T-helper 9 cell (primary cell): ENCODE measurements at places on chromosomes 3 and 15.

DNA sequence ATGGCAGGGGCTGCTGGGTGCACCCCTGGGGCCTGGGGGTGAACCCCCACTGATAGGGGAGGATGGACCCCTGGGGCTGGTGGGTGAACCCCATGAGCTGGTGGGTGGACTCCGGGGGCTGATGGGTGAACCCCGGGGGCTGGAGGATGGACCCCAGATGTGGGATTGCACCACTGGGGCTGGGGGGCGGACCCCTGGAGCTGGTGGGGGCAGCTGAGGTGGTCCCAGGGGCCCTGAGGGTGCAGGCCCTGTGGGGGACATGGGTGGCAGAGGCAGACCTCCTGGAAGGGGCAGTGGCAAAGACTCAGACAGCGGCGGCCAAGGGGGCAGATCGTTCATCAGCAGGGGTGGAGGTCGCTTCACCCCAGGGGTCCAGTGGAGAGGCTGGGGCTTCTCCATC lies 17.4 kb upstream of the TXNRD3 start:
- no peak for DNase-seq

- DNase-seq, result no peak
These were observed 153.4 kb downstream of the LMLN start for GRCh38 chr3:198113206-198114053.

- DNase-seq, result no peak
These were observed 31.6 kb upstream of the CLASP2 start for GRCh38 chr3:33749546-33750210.

DNA sequence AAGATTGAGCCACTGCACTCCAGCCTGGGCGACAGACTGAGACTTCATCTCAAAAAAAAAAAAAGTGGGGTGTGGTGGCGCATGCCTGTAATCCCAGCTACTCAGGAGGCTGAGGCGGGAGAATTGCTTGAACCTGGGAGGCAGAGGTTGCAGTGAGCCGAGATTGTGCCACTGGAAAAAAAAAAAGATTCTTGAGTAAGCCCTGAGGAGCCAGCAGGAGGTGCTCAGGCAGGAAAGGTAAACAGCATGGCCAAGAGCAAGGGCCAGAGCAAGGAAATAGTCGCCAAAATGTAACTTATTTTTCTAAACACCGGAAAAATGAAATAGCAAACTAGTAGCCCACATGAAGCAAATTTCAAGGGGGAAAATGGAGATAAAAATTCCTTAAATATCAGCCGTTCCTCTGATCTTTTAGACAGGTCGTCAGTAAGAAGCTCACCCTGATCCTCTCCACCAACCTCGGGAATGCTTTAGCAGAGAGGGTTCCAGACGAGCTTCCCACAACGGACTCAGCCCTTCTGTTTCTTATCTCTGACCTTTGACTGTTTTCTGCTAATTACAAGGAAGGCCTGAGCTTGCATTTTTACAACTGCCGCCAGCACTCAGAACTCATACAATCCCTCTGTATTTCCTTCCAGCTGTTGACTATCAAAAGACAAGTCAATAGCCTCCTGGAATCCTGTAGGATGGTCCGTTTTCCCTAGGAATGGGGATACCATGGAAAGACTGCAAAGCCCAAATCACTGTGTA lies 45.0 kb upstream of the AKAP13 start:
- DNase-seq, result no peak

GRCh38 chr3:107589454-107589853 lies 66.7 kb downstream of the BBX start:
- no peak for DNase-seq

DNA sequence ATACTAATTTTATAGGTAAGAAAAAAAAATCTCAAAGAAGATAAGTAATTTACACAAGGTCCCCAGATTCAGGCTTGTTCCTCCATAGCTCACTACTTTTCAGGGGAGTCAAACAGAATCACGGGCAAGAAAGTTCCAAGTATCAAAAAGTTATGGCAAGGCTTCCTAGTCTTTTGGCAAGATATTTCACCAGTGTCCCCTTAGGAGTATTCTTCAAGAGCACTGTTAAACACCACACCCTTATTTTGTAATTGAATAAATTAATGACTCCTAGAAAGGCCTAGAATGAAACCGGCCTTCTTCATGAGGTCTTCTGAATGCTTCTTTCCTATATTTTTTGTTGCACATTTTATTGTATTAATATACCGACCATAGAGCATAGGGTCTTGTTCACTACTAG lies 109.7 kb downstream of the MYLK start:
- DNase-seq, result no peak
